ENCODE measurements at places on chromosomes 2 and 18.

- no peak for DNase-seq
Observed at GRCh38 chr2:217249121-217250012, 389.5 kb upstream of the TNP1 start.

DNA sequence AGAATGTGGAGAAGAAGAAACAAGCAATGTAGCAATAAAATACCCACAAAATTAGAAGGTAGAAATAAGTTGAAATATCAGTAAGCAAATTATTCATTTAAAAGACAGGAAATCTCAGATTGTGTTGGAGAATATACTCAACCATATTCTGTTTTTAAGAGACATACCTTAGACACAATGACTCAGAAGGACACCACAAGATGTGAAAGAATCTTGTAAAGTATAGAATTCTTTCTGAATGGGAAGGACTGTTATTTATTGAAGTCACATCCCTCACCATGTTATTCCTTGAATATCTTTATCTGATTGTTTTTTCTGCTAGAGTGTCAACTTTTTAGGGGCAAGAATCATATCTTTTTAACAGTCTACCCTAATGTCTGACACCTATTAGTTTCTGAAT is 50.4 kb downstream of the CTAGE1 start:
- DNase-seq, result no peak

- DNase-seq, result no peak
Observed at GRCh38 chr2:197268786-197269584, 41.6 kb downstream of the ANKRD44 start.

- no peak for DNase-seq
Observed at GRCh38 chr2:176562359-176563078, 293.3 kb downstream of the MTX2 start.

- DNase-seq, result no peak
Observed at GRCh38 chr2:204545861-204546735, 823 bp downstream of the PARD3B start.

DNA sequence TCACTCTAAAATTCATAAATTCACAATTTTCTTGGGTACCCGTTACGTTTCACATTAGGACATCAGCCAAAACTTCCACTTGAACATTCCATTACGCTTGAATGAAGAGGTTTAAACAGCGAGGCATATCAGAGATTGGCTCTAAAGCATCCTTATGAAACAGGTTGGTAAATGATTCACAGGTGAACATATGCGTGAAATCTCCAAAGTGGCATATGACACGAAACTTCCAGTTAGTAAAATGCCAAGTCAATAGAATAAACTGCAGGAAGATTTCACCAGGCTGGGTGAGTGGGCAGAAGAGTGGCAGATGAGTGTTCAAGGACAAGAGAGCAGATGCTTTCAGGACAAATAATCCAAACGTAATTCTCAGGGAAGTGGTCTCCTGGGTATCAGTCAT is 33.9 kb upstream of the GLS start:
- DNase-seq, result no peak

GRCh38 chr18:22822024-22822423 is 111.1 kb upstream of the RBBP8 start:
- DNase-seq, result no peak

GRCh38 chr2:48605482-48606175 is 12.0 kb upstream of the GTF2A1L start:
- no peak for DNase-seq

DNA sequence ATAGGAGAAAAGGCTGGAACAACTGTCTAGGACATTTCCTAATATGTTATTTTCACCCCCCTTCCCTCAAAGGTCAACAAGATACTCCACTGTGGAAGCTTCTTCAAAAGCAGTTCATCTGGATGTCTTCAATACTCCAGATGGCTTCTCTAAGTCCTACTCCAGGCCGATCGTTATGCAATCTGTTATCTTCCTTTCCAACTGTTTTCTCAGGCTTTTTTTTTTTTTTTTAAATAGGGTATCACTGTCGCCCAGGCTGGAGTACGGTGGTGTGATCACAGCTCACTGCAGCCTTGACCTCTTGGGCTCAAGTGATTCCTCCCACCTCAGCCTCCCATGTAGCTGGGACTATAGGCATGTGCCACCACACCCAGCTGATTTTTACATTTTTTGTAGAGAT is 26.3 kb downstream of the ATP8B1 start:
- no peak for DNase-seq

GRCh38 chr2:21715887-21716286 is 592.1 kb downstream of the TDRD15 start:
- no peak for DNase-seq

GRCh38 chr2:165529130-165529529 is 59.6 kb downstream of the CSRNP3 start:
- no peak for DNase-seq

DNA sequence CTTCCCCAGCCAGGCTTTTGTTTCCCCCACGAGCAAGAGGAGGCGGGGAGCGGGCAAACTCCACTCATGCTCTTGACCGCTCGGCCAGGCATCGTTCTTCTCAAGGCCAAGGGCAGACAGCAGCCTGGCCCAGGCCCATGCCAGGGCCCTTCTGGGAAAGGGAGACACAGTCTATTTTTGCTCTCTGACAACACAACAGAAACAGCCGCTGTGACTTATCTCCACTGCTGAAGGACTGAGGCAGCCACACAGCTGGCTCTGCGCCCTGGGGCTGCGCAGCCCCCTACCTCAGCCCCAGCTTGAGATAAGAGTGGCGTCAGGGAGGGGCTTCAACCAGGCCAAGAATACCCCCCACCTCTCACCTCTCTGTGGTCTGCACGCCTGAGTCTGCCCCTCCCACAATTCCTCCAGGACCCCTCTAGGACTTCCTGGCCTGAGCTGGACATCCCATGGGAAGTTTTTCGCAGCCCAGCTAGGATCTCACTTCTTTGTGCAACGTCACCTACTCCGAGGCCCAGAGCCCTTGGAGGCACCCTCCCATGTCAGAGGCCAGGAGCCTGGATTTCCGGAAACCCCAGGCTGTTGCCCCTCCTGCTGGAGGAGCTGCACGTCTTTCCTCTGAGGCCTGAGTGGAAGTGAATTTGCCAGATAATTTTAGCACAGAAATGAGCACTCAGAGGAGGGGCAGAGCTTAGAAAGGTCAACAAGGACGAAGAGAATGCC is 118.9 kb upstream of the OTOS start:
- no peak for DNase-seq

- peak; percentile 67 for DNase-seq
Observed at GRCh38 chr2:168119515-168120141, 127.8 kb downstream of the STK39 start.

DNA sequence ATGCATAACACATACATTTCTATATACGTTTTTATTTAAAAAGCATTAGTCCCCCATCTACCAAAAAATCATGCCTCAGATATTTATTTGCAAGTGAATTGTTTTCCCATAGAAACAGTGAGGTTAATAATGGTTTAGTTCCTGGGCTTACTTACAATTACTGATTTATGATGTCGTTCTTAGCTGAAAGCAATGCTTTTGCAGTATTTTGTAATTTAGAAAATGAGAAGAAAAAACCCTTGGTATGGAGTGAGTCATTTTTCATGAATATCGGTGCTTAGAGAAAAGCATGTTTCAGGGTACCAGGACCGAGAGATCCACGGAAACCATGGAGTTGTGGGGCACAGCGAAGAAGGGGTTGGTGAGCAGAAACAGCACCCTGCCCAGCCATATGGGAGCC is 12.0 kb upstream of the CDK15 start:
- no peak for DNase-seq

DNA sequence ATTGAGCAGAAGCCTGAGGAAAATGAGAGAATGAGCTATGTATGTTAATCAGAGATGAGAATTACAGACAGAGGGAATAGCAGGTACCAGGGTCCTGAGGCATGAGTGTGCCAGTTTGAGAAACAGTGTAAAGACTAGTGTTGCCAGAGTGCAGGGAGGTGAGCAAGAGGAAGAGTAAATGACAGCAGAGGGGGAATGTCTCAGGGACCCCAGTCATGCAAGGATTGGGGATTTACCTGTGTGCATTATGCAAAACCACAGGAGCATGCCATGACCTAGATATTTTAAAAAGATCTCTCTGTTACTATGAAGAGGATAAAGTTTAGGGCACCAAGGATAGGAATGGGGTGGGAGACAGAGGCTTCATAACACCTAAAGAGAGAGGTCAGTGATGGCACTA is 72.1 kb downstream of the TTC32 start:
- no peak for DNase-seq

DNA sequence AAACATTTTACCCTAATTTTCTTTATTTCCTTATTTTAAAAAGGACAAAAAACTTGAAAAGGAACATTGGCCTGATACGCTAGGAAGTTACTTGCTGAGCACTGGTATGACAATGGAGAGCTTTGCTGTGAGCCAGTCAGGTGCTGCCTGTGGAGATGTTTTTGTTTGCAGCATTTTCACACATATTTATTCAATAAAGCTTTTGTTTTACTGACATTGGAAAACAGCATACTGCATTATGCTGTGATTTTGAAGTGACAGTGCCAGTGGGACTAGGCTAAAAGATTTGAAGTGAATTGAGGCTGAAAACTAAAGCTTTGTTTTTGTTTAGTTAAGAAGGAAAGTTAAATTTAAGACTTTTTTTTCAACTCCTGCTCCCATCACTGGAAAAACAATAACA is 470.7 kb upstream of the ZEB2 start:
- no peak for DNase-seq

DNA sequence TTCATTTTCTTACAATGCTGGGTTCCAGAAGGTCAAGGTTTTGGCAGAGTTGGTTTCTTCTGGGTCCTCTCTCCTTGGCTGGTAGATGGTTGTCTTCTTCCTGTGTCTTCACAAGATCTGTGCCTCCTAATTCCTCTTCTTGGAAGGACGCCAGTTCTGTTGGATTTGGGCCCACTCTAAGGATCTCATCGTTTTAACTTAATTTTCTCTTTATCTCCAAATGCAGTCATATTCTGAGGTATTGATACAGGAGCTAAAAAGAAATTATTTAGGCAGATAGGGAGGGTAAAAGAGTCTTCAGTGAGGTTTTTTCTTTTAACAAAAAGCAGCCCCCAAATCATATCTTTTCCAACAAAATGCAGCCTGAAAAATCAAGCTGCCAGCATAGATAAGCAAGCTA is 998.4 kb downstream of the SOCS6 start:
- DNase-seq, result no peak

- DNase-seq, result no peak
Observed at GRCh38 chr2:77800410-77800809, 278.2 kb upstream of the LRRTM4 start.

Data from inflammatory macrophage (primary cell).